ENCODE measurements at places on chromosomes 13 and 19.

DNA sequence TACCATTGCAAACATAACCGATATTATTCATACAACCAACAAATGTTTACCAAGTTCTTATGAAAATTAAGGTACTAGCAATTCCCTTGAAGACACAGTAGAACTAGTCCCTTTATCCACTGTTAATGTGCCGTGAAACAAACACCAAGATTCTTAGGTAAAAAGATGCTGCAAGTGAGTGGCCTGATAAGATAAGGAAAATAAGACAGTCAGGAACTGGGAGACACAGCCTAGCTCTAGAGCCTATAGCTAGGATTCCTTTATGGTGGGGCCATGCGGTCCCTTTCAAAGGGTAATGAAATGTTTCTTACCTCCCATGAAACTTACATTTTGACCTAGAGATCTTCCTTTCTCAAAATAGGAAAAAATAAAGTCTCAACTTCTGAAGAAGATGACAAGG lies 658.4 kb upstream of the MIR17HG start:
- no peak for DNase-seq

- no peak for DNase-seq
Observed at GRCh38 chr19:55766466-55766865, 2.5 kb upstream of the RFPL4AL1 start.

GRCh38 chr13:111854403-111854802 lies 212.5 kb upstream of the SOX1 start:
- DNase-seq: no peak

GRCh38 chr13:91100944-91101343 lies 246.5 kb upstream of the MIR17HG start:
- DNase-seq: no peak

GRCh38 chr13:110230661-110231347 lies 76.2 kb downstream of the COL4A1 start:
- DNase-seq: no peak

DNA sequence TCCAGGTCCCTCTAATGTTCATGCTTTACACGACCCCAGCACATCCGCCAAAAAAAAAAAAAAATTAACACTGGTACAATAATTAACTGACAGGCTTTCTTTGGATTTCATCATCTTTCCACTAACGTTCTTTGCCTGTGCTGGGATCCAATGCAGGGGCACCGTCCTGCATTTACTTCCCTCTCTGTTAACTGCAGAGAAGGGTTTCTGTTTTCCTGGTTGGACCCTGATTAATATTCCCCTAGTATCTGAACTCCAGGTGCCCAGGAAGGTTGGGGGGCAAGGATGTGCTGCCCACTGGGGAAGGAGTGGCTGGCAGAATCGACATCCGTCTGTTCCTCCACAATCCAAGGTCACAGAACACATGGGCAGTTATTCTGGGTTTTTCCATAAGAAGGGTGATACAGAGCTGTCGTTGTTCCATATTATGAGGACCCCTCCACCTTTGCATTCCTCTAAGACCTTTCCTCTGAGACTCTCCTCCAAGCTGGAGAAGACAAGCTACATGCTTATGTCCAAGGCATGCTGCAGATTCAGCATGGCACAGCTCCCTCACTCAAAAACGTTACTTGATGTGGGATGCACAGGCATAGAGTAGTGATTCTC lies 4.5 kb upstream of the LAIR1 start:
- no peak for DNase-seq

DNA sequence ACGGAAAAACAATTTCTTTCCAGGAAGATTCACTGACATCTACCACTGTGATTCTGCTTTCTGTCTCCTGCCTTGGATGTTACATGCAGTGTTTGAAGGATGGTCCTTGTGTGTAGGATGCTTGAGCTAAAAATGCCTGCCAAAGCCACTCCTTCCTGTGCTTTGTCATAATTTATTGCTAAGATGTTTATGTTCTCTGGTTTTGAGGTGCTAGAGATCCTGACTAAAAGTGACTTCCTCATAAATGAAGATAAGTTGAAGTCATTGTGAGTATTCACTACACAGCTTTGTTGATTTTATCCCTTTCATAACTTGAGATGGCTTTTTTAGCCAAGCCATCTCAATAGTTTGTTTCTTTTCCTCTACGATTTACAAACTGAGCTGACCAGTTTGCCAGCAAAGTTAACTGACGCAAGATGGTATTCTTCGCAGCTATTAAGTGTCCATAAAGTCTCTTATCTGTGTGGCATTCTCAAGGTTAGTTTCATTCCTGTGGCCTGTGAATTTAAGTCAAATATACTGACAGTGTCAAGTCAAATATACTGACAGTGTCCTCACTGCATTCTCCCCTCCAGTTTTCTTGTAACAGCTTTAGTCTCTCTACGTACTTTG lies 15.7 kb upstream of the FBXL3 start:
- DNase-seq: no peak

DNA sequence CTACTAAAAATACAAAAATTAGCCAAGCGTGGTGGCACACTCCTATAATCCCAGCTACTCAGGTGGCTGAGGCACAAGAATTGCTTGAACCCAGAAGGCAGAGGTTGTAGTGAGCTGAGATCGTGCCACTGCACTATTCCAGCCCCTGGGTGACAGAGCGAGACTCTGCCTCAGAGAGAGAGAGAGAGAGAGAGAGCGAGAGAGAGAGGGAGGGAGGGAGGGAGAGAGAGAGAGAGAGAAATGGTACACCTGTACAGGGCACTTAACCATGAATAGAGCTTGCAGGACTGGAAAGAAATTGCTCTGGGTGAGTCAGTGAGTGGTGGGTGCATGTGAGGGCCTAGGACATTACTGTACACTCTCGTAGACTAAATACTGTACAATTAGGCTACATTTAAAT lies 40.5 kb upstream of the SLC7A9 start:
- DNase-seq: no peak

GRCh38 chr19:44530777-44531176 lies 1.3 kb upstream of the CEACAM20 start:
- no peak for DNase-seq

GRCh38 chr13:78298657-78299056 lies 304.7 kb downstream of the POU4F1 start:
- no peak for DNase-seq

DNA sequence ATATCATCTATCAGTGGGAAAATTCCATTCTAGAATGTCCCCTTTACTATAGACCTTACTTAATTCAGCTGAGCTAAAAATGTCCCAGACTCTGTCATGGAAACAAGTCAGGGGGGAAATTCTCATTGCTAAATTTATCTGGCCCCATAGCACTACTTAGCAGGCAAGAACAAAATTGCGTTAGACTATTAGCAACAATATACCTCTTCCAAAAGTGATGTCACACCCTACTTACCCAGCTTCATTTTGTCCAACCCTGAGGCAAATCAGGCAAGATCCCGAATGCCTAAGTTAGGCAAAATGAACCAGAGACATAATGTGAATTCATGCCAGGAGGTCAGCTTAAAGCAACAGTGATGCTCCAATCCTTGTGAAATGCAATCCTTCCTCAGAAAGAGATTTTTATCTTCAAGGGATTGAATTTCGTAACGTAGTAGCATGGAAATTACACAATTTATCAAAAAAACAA lies 93.7 kb downstream of the FRY start:
- DNase-seq: no peak

DNA sequence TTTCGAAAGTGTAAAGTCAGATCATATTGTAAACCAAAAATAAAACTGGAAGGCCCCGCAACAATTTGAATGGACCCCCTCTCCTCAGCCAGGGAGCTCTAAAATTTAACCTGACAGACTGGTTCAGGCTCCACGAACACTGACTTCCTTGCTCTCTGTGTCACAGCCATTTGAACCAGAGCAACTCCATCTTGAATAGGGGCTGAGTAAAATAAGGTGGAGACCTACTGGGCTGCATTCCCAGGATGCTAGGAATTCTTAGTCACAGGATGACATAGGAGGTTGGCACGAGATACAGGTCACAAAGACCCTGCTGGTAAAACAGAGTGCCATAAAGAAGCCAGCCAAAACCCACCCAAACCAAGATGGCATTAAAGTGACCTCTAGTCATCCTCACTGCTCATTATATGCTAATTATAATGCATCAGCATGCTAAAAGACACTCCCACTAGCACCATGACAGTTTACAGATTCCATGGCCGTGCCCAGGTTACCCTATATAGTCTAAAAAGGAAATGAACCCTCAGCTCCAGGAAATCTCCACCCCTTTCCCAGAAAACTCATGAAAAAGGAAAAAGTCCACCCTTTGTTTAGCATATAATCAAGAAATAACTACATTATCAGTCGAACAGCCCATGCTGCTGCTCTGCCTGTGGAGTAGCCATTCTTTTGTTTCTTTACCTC lies 43.1 kb downstream of the RFXAP start:
- DNase-seq: no peak

GRCh38 chr13:95128045-95128643 lies 173.1 kb downstream of the ABCC4 start:
- no peak for DNase-seq

GRCh38 chr13:29752175-29752574 lies 98.2 kb downstream of the UBL3 start:
- DNase-seq: no peak

DNA sequence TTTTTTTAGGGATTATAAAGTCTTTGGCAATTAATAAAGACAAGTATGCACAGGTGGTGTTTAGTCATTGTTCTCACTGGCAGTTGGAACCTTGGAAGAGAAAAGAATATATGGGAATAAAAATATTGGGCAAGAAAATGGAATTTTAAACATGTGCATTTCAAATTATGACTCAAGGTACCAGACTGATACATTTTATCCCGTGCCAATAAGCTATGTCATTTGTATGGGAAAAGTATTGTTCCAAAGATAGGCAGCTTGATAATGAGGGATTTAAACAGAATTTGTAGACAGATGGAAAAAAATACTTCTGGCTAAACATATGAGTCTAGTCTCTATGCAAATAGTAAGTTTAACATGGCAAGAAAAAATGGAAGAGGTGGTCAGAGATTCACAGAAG lies 169.5 kb upstream of the UFM1 start:
- DNase-seq: no peak

GRCh38 chr13:80341756-80342370 lies 937 bp upstream of the SPRY2 start:
- DNase-seq: peak; percentile 65

Measured in left lobe of liver (tissue), 2 donors.